ENCODE measurements at places on chromosomes 11 and 22.

GRCh38 chr11:46118702-46119351, 2.4 kb downstream of the PHF21A start:
- DNase-seq: no peak

- no peak for DNase-seq
Observed at GRCh38 chr11:106668147-106668546, 350.1 kb downstream of the GUCY1A2 start.

GRCh38 chr22:47883757-47884156, 1121.3 kb downstream of the TBC1D22A start:
- DNase-seq: no peak

DNA sequence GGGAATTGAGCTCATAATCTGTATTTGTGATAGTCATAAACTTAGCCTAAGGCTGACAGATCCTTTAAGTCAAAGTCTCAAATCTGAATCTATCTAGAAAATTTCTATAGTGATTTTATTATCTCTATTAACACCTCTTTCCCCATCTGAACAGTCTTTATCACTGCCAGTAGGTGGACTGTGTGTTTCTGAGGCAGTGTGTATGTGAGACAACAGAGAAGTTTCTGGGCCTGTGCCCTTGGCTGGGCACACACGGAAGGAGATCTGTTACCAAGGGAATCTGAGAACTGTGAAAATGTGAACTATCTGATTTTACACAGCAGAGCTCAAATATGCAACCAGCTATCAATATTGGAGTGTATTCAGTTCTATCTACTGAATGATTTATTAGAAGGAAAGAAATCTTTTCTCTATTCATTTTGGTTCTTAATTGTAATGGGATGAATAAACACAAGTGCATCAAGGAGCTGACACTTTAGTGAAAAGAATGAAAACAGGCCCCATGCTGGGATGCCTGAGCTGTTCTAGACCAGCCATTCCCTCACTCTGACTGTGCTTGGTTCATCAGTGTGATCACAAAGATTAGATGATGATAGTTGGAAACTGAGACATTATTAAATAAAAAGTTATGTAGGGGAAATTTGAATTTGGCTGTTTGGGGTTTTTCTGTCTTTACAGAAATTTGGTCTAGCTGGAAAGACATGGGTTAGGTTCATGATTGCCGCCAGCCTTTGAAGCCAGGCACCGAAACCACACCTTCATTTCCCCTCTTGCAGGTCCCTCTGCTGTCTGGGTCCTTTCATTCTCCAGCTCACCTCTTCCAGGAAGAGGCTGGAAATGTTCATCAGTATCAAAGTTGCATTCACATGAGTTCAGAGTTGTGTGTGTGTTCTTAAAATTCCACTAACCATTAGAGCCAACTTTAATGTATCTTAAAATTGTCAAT, 68.1 kb downstream of the LIF start:
- no peak for DNase-seq

- no peak for DNase-seq
Observed at GRCh38 chr11:1487091-1487850, 692 bp upstream of the MOB2 start.

GRCh38 chr22:17922925-17923903, 101.1 kb downstream of the MICAL3 start:
- no peak for DNase-seq

DNA sequence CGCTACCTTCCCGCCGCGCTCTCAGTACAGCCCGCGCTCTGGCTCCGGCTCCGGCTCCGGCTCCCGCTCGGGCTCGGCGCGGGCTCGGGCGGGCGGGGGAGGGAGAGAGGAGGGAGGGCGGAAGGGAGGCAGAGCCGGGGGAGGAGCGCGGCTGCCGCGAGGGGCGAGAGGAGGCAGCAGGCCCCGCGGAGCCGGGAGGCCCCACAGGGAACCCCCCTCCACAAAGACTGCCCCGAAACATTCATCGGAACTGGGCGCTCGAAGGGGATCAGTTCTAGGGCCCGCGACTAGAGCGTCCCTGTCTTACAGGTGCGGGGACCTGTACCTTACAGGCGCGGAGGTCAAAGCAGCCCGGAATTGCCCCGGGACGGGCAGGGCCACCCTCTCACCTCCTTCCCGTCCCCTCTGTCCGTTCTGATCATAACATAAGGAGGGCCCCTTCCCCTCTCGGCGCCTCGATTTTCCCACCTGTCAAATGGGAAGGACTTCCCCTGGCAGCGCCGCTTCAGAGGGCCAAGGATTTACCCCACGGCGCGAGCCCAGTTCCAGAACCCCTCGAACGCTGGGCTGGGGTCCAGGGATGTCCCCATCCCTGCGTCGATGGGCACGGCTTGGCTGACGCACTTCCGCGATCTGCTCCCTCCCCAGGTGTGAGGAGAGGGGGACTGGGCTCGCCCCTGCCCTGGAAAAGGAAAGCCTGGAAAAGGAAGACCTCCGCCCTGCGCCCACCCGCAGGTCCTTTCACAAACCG, at the start of gene SHISA8:
SHISA8 (minus strand) TSS at position 40 of the 751 bp plus-strand sequence. CDS start 407 bp downstream, outside the sequence.
- DNase-seq: peak; percentile 36

GRCh38 chr11:93974759-93975158, 46.4 kb upstream of the HEPHL1 start:
- DNase-seq: no peak

DNA sequence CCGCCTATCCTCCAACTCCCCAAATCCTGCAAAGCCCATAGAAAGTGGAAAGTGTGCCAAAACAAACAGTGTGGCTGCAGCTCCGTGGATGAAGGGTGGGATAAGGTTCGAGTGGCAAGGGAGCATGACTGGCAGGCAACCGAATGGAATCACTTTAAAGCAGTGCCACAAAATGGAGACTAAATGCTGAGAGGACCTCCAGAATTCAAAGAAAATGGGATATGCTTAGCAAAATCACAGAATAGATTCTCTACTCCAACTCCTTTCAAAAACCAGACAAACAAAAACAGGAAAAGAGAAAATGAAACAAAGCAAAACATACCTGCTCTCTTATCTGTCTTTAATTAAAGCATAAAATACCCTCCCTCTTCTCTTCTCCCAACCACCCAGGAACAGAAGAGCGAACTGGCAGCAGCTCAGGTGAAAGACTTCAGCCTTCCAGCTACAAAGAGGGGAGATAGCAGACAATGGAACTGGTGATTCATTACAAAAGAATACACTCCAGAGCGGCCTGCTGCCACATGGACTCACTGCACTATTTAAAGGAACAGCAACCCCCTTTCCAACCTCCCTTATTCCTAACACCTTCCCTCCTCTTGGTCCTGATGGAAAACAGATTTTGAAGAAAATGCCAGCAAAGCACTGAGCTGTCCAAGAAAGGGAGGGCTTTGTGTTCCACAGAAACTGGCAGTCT, 118.5 kb downstream of the APOL5 start:
- no peak for DNase-seq

- no peak for DNase-seq
Observed at GRCh38 chr22:30890686-30891442, 77.7 kb downstream of the MORC2 start.

DNA sequence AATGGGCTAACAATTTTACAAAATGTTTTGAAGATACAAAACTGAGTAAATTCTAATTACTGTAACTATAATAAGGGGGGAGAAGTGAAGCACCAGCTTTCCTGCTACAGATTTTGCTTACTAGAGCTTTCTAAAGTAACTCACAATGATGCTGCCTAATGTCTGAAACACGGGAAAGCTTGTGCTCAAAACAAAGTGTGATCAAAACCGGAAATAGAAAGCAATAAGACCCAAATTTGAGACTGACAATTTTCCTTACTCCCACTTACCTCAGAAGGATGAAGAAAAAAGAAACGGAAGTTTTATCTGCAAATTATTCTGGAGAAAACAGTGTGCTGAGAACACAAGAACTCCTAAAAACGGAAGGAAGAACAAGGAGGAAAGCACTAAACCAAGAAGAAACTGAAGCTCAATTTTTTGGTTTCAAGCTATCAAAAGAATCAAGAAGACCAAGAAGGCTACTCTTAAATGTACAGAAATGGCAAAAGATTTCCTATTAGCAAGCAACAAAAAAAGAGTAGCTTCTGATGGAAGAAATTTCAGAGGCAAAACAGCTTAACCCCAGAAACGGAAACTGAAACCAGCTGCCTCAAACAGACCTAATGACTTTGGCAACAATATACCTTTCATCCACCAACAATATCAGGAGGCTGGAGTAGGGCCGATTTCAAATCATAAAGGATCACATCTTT, 33.4 kb downstream of the AMBRA1 start:
- peak; percentile 4 for DNase-seq

GRCh38 chr11:75802021-75802912, 12.7 kb upstream of the UVRAG start:
- DNase-seq: no peak

DNA sequence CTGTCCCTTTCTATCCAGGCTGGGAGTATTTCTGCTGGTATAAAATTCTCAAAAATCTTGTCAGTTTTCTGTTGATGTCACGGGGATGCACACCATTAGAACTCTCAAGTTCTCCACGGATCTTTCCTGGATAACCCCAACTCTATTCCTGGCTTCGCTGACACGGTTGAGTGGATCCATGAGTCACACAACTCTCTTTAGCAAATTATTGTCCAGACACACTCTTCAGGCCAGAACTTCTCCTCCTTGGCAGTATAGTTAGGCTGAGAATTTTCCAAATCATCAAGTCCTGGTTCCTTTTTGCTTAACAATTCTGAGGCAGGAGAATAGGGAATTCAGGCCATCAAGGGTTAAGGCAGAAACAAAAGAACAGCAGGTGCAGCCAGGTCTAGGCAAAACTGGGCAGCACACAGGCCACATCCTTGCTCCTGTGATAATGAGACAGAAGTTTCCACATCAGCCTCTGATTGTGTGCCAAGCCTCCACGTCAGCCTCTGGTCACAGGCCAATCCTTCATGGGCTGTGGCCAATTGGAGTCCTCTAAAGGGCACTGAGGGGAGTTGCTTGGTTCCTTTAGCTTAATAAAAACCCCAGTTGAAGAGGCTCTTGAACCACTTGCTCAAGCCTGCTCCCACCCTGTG, 5.7 kb upstream of the ACAT1 start:
- no peak for DNase-seq

- no peak for DNase-seq
Observed at GRCh38 chr11:36463781-36464180, 46.3 kb downstream of the TRAF6 start.

DNA sequence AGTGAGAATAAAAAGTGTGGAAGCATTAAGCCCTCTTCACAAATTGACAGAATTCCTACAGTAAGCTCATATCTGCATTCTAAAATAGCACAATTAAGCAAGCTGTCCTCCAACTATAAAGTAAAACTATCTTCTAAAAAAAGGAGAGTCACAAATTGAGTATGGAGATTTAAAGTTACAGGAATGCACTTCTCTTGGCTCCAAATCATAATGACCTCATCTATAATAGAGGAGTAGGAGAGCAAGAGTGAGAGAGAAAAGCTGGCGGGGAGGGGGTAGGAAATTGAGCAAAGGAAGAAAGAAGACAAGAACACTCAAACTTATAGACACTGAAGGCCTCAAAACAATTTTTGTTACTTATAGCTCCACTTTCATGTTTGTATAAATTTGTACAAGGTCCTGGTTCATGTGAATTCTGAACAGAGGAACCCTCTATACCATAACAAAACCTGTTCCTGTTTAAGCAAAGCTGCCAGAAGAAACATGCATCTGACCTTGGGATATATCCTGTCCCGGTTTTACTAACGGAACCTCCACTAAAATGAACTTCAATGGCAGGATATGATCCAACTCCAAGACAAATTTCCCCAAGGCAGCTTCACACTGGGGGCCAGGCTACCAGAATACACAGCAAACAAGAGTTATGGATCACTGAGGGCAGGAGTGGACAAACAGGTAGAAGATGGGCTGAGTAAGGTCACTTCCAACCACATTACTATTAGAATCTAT, 37.2 kb downstream of the SLC35F2 start:
- DNase-seq: no peak

DNA sequence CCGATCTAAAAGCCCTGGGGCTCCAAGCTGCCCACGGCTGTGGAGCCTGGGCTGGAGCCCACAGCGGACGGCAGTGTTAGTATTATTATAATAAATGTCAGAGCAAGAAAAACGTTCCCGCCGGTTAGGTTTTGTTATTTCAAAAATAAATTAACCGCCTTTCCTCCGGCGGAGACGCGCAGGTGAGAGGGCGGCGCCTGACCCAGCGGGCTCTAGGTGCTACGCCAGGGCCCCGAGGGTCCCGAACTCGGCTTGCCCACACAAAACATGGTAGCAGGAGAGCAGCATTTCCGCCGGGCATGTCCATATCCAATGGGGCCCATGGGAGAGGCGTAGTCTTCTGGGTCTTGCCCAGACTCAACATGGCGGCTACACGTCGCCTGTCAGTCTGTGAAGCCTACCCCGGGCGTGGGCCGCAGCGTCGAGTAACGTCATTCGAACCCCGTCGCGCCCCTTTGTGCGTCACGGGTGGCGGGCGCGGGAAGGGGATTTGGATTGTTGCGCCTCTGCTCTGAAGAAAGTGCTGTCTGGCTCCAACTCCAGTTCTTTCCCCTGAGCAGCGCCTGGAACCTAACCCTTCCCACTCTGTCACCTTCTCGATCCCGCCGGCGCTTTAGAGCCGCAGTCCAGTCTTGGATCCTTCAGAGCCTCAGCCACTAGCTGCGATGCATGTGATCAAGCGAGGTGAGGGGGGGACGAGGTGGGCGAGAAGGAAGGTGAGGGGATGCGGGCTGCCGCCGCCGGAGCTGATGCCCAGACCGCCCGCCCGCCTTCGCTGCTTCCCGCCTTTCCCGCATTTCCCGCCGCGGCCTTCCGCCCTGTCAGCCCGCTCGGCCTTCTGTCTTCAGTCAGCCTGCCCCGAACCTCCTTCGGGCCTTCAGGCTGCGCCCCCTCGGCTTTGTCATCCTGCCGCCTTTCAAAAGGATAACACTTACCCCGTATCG, at the start of gene RRM1:
RRM1 (plus strand) TSS at position 452 of the 944 bp plus-strand sequence; CDS start at position 666, 214 bp downstream.
- DNase-seq: peak; percentile 87

DNA sequence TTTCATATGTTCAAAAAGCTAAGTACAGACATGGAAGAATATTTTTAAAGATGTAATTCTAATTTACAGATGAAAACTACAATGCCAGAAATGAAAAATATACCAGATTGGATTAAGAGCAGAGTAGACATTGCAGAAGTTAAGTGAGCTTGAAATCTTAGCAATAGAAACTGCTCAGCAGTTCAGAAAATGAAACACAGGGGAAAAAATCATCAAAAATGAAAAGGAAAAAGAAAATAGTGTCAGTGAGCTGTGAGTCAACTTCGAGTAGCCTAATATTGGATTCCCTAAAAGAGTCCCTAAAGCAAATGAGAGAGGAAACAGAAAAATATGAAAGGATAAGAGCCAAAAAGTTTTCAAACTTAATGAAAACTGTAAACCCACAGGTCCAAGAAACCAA, 25.8 kb upstream of the IL10RA start:
- DNase-seq: no peak

DNA sequence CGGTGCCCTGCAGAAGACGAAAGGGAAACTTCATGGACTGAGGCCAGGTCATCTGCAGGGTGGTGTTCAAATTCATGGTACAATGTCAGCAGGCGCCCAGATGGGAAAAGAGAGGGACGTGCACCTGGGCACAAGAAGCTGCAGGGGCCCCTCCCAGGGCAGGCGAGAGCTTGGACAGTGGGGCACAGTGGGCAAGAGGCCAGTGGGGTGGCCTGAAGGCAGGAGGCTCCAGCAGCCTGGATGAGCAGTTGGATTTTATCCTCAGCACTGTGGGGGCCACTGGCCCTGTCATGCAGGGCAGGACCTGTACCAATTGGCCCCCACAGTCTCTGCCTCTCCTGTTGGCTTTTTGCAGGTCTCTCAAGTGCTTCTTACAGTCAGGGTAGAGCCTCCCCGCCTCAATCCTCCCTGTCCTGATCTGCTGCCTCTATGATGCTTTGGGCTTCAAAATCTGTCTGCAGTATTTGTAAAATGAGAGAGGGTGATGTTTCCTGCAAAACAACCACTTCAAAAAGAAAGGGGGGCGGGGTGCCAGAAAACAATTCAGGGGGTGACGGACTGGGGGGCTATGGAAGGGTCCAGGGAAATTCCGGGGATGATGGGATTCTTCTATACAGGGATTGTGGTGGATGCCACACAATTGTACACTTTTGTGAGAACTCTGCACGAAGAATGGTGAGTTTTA, 1.7 kb upstream of the BID start:
- DNase-seq: no peak
